ENCODE measurements at places on chromosomes 5 and 9.

DNA sequence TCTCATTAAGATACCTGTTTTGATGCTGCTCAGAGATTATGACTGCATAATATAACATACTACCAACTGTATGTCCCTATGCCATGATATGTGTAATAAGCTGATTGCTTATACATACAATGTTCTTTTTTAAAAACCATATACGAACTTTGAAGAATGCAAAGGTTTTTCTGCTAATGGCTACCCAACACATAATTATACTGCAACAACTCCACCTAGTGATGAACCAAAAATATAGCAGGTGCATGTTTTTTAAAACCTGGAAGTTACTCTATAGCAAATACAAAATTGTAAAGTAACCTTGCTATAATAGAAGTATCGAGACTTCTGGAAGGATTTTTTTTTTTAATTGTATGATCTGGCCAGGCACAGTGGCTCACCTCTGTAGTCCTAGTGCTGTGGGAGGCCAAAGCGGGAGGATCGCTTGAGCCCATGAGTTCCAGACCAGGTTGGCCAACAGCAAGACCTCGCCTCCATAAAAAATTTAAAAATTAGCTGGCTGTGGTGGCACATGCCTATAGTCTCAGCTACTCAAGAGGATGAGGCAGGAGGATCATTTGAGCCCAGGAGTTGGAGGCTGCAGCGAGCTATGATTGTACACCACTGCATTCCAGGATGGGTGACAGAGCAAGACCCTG lies 49.1 kb downstream of the HOMER1 start:
- DNase-seq, result no peak

DNA sequence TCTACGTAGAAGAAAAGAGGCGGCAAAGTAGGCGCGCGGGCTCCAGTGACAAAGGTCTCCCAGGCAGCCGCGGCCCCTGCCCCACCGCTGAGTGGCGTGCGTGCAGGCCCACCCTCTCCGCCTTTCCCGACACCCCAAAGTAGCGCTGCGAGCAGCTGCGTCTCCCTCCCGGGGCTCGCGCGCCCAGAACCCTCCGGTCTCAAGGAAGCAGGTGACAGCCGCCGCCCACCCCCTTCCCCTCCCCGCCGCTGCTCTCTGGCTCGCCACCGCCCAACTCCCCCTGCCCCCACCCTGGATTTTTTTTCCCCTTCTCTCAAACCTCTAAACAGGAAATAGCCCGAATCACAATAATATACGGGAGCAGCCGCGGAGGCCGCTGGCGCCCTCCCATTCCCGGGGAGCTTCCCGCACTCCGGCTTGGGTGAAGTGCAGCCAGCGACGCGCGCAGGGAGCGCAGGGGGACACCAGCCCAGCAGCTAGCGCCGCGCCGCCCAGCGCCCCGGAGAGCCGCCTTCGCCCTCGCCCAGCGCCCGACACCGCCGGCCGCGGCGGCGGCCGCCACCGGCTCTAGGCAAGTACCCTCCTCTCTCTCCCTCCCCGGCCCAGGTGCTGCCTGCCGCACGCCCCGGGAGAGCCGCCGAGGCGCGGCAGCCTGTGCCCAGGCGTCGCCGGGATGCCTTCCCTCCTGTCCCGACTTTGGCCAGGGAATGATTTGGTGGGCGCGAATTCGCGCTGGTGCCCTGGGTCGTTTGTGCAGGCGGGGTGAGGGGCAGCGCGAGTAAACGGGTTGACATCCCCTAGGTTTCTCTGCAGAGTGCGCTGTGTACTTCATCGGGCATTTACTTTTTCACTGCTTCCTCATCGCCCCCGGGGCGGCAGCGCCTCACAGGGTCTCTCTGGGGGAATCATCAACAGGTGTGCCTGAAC lies 52.7 kb upstream of the TJP2 start:
- DNase-seq, result peak; percentile 5

GRCh38 chr9:70020217-70020616 lies 23.4 kb upstream of the MAMDC2 start:
- no peak for DNase-seq

GRCh38 chr9:115340314-115340713 lies 222.4 kb upstream of the TNC start:
- no peak for DNase-seq

DNA sequence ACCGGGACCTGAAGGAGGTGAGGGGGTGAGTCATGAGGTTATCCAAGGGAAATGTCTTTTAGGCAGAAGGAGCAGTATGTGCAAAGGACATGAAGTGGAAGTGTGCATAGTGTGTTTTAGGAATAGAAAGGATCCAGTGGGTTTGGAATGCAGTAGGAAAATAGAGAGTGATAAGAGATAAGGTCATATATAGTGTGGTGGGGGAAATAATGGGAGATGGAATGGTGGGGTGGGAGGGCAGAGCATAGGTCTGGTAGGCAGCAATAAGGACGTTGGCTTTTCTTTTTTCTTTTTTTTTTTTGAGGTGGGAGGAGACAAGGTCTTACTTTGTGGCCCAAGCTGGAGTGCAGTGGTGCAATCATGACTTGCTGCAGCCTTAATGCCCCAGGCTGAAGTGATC lies 17.8 kb downstream of the SNX24 start:
- no peak for DNase-seq

DNA sequence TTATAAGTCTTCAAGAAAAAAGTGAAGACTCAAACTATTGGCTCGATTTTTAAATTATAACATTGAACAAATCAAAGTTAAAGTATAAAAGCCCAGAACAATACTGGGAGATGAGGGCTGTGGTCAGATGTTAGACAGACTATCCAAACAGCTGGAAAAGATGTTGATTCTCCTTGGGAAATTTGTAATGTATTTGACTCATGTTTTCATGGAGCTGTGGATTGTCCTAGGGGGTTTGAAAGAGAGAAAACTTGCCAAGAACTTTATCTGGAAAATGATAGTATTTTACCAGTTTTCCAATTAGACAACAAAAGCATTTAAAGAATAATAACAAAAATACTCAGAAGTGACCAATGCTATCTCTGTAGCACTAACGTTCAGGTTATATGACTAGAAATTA lies 339.2 kb downstream of the ARL15 start:
- DNase-seq, result no peak

DNA sequence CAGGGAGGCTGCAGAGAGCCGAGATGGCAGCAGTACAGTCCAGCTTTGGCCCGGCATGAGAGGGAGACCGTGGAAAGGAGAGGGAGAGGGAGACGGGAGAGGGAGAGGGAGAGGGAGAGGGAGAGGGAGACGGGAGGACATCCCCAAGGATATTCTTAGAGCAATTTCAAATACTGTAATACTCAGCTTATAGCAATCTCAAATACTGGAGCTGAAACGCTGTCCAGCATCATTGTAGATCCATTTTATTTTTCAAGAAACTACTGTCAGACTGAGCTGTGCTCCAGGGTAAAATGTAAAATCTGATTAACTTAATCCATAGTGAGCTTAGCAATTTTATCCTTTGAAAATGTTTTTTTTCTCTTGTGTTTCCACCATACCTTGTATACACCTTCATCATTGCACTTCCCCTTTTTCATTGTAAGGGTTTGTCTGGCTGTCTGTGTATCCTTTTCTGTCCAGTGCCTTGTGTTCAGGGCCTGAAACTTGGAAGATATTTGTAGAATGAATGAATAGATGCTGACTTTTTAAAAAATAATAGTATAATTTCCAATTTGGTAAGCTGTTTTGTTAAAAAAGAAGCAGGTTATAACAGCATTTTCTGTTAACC lies 64.0 kb upstream of the LRRC70 start:
- no peak for DNase-seq

DNA sequence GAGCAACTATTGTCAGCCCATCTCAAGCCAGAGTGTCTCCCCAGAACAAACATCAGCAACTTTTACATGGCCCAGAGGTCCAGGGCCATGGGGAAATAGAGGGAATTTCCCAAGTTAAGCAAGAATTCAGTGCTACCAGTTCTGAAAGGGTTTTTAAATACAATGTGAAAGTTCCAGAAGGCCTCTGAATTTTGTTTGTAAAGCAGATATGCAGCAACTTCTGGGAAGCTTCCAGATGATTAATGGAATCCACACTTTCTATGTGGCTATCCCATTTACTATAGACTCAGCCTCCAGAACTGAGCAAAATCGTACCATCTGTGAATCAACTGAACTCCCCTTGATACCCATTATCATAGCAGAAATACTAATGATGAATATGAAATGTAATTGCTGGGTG lies 93.8 kb downstream of the FEM1C start:
- DNase-seq, result no peak

- peak; percentile 40 for DNase-seq
Measured at GRCh38 chr5:138180183-138180782, 1.4 kb downstream of the KIF20A start.

DNA sequence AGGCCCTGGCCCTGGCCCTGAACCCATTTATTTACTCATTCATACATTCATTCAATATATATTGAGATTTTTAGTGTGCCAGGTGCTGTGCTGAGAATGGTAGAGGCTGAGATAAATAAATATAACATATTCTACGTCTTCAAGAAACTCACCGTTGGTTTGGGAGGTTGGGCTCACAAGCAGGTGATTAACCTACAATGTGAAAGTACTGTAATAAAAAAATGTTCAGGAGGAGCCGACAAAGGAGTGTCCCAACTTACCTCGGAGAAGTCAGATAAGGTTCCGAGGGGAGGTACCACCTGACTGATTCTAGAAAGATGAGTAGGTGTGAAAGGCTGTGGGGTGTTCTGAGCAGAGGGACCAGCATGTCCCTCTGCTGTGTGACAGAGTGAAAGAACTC lies 479.6 kb upstream of the KLF4 start:
- DNase-seq, result no peak

DNA sequence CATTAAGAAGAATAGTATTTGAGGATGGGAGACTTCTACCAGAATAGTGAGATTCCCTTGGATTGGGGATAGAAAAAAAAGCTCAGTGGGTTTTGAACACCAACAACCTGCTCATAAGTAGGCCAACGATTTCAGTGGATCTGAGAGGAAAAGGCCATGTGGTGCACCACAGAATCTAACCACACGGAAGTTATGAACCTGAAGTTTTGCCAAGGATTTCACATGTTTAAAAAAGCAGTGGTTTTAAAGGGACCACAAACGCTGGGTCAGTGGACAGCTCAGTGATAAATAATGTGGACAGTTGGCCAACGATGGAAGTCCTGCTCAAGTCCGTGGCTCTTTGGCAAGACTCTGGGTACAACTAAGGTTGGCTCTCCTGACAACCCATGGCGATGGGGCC lies 107.2 kb upstream of the TXNDC8 start:
- no peak for DNase-seq

- no peak for DNase-seq
Measured at GRCh38 chr9:3177936-3178335, 334.0 kb upstream of the PUM3 start.

- no peak for DNase-seq
Measured at GRCh38 chr9:125746774-125747052, 460 bp upstream of the PBX3 start.

DNA sequence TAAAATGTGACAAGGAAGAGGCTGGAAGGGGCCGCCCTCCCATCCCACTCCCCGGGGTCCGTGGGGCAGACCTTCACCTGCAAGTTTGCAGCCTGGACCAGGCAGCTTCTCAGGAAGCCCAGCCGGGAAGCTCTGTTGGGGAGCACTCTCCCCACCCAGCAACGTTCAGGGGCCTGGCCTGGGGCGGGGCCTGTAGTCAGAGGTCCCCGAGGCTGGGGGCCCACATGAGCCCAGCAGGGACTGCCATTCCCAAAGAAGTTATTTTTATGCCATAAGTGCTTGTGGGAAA lies 32.7 kb upstream of the NOTCH1 start:
- DNase-seq, result no peak

DNA sequence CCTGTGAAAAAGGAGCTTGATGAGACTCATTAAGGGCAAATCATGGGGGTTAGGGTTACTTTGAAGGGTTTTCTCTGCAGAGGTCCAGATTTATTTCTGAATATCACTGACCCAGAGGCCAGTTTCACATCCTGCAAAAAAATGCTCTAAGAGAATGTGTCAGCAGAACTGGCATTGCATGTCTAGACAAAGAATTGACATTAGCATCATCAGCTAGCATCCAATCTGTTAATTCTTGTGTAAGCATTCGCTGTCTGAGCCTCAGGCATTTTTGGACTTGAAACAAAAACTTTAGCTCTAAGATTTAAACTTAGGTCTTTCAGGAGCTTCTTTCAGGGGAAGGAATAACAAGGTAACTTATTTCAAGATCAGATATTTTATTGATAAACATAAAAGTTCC lies 187.9 kb upstream of the ELL2 start:
- DNase-seq, result no peak

- DNase-seq, result no peak
Measured at GRCh38 chr9:27356446-27356845, 59.5 kb upstream of the EQTN start.

GRCh38 chr5:150488519-150489359 lies 19.2 kb upstream of the NDST1 start:
- no peak for DNase-seq

DNA sequence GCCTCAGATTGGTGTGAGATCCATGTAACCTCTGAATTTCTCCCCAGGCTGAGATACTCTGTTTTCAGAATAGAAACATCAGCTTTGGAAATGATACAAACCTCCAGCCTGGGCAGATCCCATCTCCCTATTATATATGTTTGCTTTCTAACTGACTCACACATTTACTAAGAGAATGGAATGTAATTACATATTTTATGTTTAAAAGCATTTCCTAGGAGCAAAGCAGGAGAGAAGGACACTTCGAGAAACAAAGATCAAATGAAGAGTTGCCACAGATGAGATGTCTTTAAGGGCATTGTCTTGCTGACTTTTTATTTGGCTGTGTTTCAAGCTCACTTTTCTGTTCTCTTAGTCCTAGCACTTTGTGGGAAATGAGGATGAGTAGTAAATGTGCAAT lies 96.3 kb downstream of the CDH18 start:
- no peak for DNase-seq

GRCh38 chr9:134986957-134987356 lies 69.2 kb upstream of the FCN1 start:
- no peak for DNase-seq

DNA sequence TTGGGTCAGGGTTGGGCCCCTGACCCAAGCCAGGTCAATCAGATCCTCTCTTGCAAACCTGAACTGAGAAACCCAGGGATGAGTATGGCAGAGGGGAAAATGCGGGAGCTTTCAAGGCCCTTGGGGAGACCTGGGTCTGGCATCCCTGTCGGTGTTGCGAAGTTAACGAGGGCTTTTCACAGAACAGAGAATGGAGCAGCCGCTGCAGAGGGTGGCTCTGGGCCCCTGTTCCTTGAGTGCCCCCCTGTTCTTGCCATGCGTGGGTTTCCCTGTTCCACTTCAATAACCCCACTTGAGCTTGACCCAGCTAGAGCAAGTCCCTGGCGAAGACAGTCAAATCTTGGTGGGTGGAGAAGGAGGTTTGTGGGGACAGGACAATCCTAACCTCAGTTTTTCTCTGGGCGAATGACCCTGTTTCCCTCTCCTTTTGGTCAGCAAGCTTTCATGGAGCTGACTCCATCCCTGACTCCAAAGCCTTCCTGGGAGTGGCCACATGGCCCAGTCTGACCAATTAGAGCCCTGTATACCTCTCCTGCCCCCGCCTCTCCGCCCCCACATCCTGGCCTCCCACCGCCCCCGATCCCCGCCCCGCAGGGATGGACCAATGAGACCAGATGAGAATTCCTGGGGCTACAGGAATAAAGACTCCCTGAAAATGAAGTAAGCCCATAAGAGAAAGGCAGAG lies 2.9 kb upstream of the VDAC1 start:
- DNase-seq, result no peak

GRCh38 chr5:124860291-124860655 lies 113.8 kb upstream of the ZNF608 start:
- no peak for DNase-seq

GRCh38 chr9:33780276-33780675 lies 15.1 kb upstream of the PRSS3 start:
- DNase-seq, result no peak

All from KG1 (cell line).